Muscle of leg (tissue), 16 donors: ENCODE measurements at places on chromosomes 6 and 20. TPM values are rescaled to one million over a fixed set of nuclear protein-coding genes. Genes with fewer than 3 reads are reported as not detected.

Gene MYB
- total RNA-seq: 0.40 TPM

Gene EIF6
- 73.9 TPM for total RNA-seq

Gene SNAI1
- 3.8 TPM for total RNA-seq

Gene TMEM14B
- 74.1 TPM for total RNA-seq

Gene GSTA3
- total RNA-seq: not detected

Gene GJA1
- 55.9 TPM for total RNA-seq

Gene DNAH8
- total RNA-seq: 2.2 TPM

Gene RNF144B
- 7.1 TPM for total RNA-seq

Gene F13A1
- total RNA-seq: 48.6 TPM

Gene ANGPT4
- 0.04 TPM for total RNA-seq

Gene BTN1A1
- 0.04 TPM for total RNA-seq

Gene SIRPD
- not detected for total RNA-seq

Gene SIGLEC1
- total RNA-seq: 2.1 TPM

Gene IP6K3
- 27.8 TPM for total RNA-seq

Gene FOXP4
- 3.0 TPM for total RNA-seq

Gene METTL24
- 1.4 TPM for total RNA-seq

Gene ACTL10
- 0.49 TPM for total RNA-seq

Gene VSX1
- total RNA-seq: not detected

Gene MUC22
- total RNA-seq: not detected

Gene HLA-DQA2
- 0.13 TPM for total RNA-seq

Gene SEL1L2
- not detected for total RNA-seq

Gene LTB
- total RNA-seq: 0.58 TPM

Gene DPPA5
- not detected for total RNA-seq

Gene THEMIS
- not detected for total RNA-seq

Gene HSD17B8
- total RNA-seq: 12.1 TPM

Gene ANKRD66
- total RNA-seq: 0.66 TPM

Gene PHACTR1
- 4.3 TPM for total RNA-seq

Gene IL17F
- not detected for total RNA-seq

Gene ZSCAN9
- total RNA-seq: 20.4 TPM

Gene PLTP
- total RNA-seq: 17.9 TPM

Gene HSPA1L
- total RNA-seq: 2.3 TPM

Gene FAM83D
- 5.7 TPM for total RNA-seq

Gene AKAP12
- 148 TPM for total RNA-seq

Gene CBLN4
- total RNA-seq: 0.09 TPM

Gene EZR
- 23.3 TPM for total RNA-seq

Gene NAA20
- 40.9 TPM for total RNA-seq

Gene PGBD1
- total RNA-seq: 6.3 TPM

Gene RTF2
- 90.9 TPM for total RNA-seq

Gene BNIP5
- total RNA-seq: 0.04 TPM

Gene RUNX2
- total RNA-seq: 0.49 TPM

Gene PDYN
- total RNA-seq: not detected
